NCI-H524 treated with DMSO at 0.1 percent for 48 hours (cell line): ENCODE measurements at places on chromosomes 13 and 19.

GRCh38 chr19:36140304-36141038, 605 bp downstream of the CAPNS1 start:
- DNase-seq, result peak; percentile 16

- DNase-seq, result no peak
These were observed 483.6 kb downstream of the KLF5 start for GRCh38 chr13:73542446-73542845.

GRCh38 chr19:1474765-1475351, 4.2 kb downstream of the C19orf25 start:
- DNase-seq, result no peak

DNA sequence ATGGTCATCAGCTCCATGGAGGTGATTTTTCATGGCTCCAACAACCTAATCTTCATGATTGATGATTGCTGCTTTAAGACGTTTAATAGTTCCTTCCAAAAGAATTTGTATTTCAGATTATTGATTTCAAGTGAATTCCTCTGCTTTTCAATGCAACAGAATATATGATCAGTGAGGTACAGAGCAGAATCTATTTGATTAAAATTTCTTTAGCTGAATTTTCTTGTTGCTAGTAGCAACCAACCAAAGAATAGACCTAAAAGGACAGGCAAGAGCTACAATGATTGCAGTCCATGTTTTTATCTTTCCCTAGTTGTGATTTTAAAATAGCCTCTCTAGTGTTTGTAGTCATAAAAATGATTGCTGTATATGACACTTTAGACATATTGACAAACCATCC, 76.8 kb upstream of the SCEL start:
- no peak for DNase-seq

DNA sequence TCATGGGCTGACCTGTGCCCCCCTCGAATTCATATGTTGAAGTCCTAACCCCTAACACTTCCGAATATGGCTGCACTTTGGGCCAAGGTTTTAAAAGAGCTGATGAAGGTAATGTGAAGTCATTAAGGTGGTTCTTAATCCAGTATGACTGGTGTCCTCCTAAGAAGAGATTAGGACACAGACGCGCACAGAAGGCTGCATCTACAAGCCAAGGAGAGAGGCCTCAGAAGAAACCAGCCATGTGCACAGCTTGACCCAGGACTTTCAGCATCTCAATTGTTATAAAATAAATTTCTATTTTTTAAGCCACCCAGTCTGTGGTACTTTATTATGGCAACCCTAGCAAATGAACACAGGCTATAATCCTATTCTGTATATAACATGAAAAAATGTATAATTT, 99.9 kb downstream of the DOCK9 start:
- DNase-seq, result no peak

GRCh38 chr13:63979951-63980350, 2564.3 kb upstream of the PCDH20 start:
- no peak for DNase-seq

DNA sequence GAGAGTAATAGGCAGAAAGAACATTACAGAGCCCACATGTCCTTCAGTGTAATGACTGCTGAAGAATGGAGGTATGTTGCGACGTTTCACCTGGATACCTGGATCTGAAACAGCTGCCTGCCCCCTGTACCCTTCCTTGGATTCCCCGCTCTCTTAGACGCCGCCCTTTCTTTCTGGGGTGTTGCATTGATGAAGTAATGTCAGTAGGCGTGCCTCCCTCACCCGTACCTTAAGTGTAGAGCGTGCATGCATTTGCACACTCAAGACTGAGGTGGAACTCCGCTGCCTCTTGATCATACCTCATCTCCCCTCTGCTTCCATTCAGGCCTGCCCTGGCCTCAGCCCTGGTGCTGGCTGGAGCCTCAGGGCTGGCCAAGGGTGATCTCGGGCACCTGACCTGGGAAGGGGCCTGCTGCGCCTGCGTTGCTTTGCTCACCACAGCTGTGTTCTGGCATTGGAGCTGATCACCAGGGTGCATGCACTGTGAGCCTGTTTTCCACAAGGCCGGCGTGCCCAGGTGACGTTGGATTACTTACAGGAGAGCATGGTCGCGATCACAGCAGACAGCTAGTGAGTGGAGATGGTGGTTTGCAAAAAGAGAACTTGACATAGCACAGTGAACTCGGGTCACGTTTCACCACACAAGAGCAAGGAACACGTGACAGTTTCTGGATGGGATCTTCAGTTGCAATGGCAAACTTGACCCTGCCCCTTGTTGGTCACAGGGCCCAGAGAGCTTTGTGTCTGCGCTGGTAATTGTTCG, 99.0 kb downstream of the ARHGEF7 start:
- no peak for DNase-seq

DNA sequence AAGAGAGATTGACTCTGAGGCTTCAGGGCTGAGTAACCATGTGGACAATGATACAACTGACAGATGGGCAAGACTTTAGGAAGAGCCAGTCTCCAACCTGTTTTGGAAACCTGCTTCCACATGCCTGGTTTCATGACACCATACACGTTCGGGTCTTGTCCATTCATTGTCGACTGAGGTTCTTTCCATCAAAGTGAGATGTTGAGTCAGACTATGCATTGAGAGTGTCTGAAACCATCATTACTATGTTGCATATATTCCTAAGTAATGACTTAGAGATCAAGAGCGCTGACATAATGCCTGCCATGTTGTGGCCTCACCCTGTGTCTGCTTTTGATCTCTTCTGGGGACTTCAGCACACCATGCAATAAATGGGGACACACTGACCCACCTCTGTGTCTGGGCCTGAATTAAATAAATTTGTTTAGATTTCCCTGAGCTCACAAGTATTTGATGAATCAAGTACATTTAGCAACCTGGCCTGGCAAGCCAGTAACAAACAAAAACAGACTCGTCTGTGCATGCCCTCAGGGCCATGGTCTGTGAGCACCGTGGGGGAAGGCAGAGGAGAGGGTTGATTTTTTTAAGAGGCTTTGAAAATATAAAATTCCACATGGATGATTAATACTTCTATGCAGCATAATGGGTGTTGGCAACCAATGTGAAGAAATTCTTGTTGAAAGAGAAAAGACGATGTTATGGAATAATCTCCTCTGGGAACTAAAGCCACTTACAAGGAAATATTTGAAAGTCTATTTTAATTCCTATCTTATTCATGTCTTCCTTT, 49.9 kb upstream of the UBAC2 start:
- no peak for DNase-seq

DNA sequence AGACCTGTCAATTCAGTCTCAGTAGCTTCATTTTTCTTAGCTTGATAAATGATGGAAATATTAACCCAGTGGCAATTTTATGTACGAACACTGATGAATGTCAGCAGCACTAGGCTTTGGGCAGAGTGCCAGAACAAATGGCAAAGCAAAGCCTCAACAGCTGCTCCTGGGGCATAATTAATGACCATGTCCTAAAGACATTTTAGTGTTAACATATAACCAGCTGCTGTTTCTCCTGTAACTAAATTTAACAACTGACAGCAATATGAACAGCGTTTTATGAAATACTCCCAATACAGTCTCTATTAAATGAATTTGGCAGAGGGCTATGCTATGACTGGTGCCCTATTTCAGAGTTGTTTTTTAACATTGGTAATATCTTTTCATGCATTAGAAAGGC, 47.1 kb downstream of the ZNF568 start:
- peak; percentile 59 for DNase-seq

DNA sequence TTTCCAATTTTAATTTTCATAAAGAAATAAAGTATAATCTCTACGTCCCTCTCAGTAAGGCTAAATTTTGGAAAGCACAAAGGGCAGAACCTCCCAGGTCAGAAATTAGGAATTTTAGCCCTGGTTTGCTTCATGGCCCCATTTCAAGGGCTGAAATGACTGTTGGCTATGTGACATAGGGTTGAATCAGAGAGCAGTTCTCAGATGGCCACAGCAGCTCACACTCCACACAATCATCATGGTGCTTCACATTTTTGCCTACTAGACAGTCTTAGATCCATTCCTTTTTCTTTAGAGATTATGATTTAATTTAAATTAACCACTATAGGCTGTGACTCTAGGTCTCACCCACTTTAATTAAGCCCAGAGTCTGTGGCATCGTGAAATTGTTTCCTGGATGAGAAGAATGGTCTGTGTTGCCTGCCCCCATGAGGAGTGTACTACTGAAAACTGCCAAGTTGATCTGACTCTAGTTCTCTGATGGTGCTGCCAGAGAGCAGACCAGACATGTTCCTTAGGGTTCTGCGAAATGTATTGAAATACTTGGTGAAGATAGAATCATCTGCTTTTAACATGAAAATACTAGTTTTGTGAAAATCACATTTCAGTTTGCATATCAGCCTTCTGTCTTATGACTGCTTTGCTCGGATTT, 57.4 kb downstream of the ESD start:
- DNase-seq, result no peak

GRCh38 chr13:113309473-113309872, 12.4 kb downstream of the LAMP1 start:
- no peak for DNase-seq

- peak; percentile 19 for DNase-seq
These were observed 17.8 kb upstream of the ENOX1 start for GRCh38 chr13:43804461-43805070.

GRCh38 chr19:50896591-50897190, 14.5 kb downstream of the KLK4 start:
- DNase-seq, result no peak

GRCh38 chr19:3270902-3271301, 46.4 kb downstream of the CELF5 start:
- peak; percentile 75 for DNase-seq

GRCh38 chr13:68046903-68047302, 816.8 kb upstream of the PCDH9 start:
- DNase-seq, result no peak

GRCh38 chr19:46616631-46617322, 8.1 kb downstream of the PTGIR start:
- DNase-seq, result peak; percentile 31

DNA sequence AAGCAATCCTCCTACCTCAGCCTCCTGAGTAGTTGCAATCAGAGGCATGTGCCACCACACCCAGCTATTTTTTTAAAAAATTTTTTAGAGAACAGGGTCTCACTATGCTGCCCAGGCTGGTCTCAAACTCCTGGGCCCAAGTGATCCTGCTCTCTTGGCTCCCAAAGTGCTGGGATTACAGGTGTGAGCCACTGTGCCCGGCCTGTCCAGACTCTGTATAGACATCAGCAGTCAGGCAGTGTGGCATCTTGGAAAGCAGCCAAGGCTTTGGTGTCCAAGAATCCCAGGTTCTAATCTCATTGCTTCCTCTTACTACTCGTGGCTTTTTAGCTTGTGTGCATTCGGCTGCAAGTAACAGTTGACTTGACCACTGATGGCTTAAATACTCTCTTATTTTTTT, 43.4 kb downstream of the BICRA start:
- DNase-seq, result no peak

DNA sequence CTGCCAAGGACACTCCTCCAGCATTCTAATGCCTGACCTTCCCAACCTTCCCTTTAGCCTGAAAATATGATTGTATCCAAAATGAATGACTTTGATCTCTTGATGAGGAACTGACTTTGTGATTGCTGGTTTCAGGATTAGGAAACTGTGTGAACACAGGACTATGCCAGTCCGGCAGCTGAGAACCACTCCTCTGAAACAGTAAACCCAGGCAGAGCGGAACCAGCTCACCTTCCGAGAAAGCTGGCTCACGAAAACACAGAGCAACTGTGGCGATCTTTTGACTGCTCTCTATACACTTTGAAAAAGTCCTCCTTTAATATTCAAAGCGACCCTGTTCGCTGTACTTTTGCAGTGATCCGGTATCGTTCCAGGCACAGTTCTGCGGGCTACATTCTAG, 258.8 kb upstream of the IRS2 start:
- no peak for DNase-seq

GRCh38 chr19:58409010-58409790, 751 bp downstream of the ZNF584 start:
- DNase-seq, result no peak

- DNase-seq, result peak; percentile 30
These were observed 57.1 kb downstream of the ZNF568 start for GRCh38 chr19:36973021-36973843.

DNA sequence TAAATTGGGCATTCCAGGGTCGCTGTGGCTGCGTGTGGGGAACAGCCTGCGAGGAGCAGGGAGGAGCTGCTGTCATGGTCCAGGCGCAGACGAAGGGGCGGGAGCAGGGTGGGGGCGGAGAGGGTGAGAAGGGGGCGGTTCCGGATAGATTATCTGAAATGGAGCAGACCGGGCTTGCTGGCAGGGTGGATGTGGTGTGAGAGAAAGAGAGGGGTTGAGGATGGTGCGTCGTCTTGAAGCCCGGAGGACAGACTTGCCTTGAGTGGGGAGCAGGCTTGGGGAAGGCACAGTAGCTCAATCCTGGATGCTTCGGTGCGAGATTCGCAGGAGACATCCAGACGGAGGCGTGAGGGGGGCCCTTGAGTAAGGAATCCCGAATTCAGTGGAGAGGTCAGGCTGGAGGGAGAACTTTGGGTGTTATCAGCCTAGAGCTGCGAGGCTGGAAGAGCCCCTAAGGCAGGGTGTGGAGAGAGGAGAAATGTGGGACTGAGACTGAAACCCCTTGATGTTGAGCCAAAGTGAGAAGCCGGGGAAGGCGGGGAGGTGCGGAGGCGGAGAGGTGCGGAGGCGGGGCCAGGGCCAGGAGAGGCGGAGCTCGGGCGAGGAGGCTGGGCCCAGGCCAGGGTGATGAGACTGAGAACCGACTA, 40.6 kb downstream of the DPF1 start:
- no peak for DNase-seq

DNA sequence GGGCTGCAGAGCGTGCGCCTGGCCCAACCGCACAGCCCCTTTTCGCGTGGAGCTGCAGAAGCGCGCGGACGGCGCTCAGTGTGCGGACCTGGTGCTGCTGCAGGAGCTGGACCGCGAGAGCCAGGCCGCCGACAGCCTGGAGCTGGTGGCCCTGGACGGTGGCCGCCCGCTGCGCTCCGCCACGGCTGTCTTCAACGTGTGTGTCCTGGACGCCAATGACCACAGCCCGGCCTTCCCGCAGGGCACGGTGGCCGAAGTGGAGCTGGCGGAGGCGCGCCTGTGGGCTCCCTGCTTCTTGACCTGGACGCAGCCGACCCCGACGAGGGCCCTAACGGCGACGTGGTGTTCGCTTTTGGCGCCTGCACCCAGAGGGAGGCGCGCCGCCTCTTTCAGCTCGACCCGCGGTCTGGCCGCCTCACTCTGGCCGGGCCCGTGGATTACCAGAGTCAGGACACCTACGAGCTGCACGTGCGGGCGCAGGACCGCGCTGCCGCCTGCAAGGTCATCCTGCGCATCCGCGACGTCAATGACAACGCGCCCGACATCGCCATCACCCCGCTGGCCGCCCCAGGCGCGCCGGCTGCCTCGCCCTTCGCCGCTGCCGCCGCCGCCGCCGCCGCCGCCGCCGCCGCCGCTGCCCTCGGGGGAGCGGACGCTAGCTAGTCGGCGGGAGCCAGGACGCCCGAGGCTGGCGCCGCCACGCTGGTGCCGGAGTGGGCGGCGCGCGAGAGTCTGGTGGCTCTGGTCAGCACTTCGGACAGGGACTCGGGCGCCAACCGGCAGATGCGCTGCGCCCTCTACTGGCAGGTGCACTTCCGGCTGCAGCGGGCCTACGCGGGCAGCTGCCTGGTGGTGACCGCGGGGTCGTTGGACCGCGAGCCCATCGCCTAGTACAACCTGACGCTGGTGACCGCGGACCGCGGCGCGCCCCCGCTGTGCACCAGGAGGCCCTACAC, 172.2 kb downstream of the OLFM4 start:
- DNase-seq, result no peak
